ENCODE measurements at places on chromosomes 7 and 10.
A peak's percentile ranks its signal among the peaks of the same experiment; 100 is the strongest.

- DNase-seq, result no peak
These were observed 242.6 kb upstream of the HGF start for GRCh38 chr7:82012453-82012852.

GRCh38 chr10:66783316-66783715 is 142.5 kb upstream of the LRRTM3 start:
- no peak for DNase-seq

DNA sequence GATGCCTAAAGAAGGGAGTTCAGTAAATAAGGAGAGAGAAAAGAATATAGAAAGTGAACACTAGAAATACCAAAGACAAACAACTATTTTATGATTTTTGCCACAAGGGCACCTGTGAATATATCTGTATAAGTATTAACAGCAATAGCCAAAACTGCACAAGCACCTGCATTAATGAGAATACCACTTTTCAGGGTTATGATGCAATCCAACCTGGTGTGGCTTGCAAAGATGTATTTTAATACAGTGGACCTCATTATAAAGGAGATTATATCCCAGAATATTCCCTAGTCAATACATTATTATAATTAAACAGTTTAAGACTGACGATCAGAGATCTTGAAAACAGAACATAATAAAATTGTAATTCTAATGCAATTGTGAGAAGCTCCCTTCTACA is 4.0 kb downstream of the BRAF start:
- no peak for DNase-seq

DNA sequence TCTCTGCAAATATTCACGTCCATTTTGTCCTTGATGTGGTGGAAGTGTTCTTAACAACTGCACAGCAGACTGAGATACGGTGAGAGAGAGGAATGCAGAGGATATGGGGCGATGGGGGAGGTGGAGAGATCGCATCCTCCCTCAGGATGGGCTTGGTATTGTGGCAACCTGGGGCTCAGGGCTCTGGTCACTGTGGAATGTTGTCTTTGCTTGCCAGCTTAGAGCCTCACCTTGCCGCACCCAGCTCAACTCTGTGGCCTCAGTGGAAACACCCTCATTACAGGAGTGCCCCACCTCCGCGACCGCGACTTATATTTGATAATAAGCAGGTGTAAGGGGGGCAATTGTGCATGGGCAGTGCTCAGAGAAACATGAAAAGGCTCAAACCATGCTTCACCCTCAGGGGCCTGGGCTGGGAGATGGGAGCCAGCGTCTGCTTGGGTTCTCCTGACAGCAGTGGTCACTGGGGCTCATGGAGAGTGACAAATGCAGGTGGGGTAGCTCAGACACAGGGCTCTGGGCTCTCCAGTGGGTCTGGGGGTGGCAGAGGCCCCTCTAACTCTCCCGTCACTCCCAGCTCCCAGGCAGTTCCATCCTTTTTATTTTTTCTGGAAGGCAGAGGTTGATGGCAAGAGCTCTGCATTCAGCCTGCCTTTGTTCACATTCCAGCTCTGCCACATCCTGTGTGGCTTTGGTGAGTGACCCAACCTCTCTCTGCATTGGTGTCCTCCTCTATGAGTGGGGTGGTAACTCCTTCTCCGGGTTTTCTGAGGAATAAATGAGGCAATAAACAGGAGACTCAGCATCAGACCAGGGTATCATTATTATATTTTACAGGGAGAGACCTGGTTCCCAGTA is 43.1 kb upstream of the EMX2 start:
- no peak for DNase-seq

- no peak for DNase-seq
These were observed 58.3 kb downstream of the CPXM2 start for GRCh38 chr10:123833170-123833850.

DNA sequence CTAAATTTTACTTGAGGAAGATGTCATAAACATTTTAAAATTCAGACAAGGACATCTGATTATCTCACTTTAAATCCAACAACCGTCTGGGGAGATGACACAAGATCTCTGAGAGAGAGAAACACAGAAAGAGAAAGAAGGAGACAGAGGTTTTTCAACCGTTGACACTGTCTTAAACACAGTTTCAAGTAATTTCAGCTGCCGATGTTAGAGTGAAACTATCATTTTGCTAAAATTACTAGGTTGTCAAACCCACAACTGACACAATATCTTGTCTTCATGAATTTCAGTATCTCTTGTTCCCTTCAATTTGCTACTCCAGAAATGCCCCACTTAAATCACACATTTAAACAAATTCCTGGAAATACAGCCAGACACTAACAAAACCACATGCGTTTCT is 174.8 kb downstream of the RAPGEF5 start:
- DNase-seq, result no peak

- no peak for DNase-seq
These were observed 744 bp downstream of the TRIP6 start for GRCh38 chr7:100867776-100868485.

GRCh38 chr7:143346018-143346417 is 16.5 kb downstream of the FAM131B start:
- no peak for DNase-seq

DNA sequence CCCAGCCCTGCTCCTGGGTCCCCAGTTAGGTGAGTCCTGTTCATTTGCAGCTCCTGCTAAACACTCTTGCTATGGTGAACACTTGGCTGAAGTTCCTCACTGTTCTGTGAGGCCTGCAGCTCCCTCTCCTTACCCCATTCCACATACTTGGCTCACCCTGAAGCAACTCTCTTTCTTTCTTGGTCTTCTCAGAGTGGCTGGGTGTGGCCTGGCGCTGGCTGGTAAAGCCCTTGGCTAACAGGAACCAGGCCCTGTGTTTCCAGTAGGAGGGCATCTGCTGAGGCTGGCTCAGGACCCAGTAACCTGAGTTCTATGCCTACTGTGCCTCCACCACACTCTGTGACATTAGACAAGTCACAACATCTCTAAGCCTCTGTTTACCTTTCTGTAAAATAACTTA is 53.1 kb upstream of the COL13A1 start:
- DNase-seq, result peak; percentile 49
